ENCODE measurements at places on chromosomes 2 and 18.

GRCh38 chr18:24421831-24422230 is 4.6 kb upstream of the IMPACT start:
- no peak for DNase-seq

- DNase-seq, result no peak
Measured at GRCh38 chr2:49028101-49028500, 126.2 kb downstream of the FSHR start.

DNA sequence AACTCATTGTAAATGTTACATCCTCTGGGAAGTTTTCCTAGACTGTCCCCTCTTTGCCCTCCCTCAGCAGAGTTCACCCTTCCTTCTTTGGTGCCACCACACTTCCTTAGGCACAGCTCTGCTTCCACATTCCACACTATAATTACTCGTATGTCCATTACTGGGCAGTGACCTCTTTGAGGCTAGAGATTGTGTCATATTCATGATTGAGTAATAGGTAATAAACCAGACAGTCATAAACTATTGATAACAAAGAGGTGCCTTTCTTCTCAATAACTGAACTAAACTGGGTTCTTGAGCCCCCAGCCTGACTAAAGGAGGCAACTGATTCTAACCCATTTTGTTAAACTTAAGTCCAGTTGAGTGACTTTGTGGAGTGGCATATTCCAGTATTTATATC is 28.3 kb downstream of the MYO3B start:
- no peak for DNase-seq

DNA sequence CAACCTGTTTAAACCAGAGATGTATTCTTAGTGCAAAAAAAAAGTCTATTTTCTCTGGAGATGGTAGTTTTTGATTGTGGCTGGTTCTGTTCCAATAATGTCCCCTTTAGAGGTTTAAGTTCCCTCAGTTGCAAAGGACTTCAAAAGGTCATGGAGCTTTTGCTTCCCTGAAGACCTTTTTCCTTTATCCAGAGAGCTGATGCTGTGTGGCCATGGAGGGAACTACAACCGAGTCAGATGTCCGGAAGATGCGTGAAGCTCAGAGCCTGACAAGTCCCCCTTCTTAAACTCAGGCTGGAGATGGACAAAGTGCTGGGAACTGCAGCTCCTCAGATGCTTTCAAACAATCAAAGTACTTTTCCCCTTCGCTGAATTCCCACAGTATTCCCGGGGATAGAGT is 176.1 kb downstream of the TMEM18 start:
- DNase-seq, result no peak

DNA sequence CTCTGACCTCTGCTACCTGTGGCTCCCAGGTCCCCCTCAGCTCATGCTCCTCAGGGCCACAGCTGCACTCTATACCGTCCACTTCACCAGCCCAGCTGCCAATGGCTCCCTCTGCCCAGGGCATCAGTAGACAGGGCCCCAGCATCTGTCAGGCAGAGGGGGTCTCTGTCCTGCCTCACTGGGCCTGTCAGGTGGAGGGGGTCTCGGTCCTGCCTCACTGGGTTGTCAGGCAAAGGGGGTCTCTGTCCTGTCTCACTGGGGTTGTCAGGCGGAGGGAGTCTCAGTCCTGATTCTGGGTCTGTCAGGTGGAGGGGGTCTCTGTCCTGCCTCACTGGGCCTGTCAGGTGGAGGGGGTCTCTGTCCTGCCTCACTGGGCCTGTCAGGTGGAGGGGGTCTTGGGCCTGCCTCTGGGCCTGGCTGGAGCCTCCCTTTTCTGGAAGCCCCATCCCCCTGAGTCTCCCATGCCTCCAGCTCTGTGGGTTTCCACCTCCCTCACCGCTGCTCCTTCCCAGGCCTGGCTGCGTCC is 19.9 kb downstream of the SNORC start:
- DNase-seq, result no peak

DNA sequence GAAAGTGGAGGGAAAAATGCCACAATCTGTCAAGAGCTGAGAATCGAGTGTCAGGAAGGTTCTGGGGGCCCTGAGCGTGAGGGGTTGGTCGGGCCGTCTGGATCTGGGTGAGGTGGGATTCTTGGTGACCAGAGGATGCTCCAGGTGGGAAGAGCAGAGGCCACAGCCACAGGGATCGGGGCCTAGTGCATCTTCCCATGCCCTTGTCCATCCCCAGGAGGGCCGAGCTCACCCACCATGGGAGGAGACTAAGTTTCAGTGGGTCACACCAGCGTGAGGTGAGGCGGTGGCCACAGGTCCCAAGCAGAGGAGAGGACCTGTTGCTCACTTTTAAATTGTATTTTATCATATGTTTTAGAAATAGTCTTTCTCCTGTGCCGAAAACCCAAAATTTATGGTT is 70.0 kb downstream of the TMEM18 start:
- DNase-seq, result no peak

- DNase-seq, result no peak
Measured at GRCh38 chr2:22697054-22697788, 687.8 kb upstream of the KLHL29 start.

- no peak for DNase-seq
Measured at GRCh38 chr2:85772841-85773491, 19.2 kb downstream of the ATOH8 start.

- no peak for DNase-seq
Measured at GRCh38 chr2:3278521-3279218, 98.9 kb downstream of the EIPR1 start.

DNA sequence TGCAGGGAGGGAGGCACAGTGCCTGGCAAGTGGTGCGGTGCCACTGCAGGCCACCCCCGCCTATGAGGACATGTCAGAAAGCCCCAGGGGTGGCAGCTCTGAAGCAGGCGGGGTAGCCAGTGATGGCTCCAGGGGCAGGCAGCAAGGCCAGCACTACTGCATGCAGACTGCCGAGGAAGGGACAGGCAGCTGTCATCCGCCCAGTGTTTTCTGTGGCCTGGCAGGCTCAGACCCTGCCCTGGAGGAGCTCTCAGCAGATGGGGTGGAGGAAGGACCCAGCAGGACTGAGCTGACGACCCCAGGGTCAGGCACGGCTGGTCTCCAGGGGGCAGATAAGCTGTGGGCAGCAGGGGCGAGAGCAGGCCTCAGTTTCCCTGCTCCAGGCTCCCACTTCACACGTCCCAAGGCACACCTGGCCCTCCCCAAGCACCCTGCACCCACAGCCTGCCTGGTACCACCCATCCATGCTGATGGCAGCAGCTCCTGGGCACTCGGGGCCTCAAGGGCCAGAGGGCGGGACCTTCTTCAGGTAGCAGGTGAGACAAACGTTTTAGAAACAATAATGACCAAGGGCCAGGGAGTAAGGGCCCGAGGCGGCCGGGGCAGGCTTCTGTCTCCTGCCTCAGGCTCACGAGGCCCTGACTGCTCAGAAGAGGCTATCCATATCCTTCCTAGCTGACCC is 48.5 kb downstream of the HS6ST1 start:
- DNase-seq, result no peak

DNA sequence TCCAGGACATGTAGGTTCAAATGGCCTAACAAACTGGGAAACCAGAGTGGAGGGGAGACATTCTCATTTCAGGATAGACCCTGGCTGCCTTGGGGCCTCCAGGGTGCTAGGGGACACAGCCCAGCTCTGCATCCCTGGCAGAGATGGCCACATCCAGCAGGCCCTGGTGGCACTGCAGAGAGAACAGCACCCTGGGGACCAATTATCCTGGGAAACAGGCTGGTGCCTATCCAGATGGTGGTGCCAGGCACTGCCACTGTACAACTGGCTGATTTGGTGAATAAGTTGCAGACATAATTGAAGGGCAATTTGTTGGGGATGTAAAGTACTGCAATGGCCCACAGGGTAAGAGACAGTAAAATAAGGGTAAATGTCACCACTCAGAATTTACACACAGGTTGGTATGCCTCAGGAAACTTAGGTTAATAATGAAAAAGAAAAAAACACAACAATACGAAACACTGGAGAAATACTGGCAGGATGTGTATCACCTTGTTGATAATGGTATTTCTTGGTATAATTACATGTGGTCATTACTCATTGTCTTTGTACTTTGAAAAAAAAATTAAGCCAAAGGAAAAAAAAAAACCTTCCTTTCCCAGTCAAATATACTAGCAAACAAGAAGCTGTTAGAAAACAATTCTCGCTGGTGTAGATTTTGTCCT is 12.8 kb upstream of the SFTPB start:
- DNase-seq, result no peak

GRCh38 chr18:32613821-32614220 is 143.1 kb upstream of the GAREM1 start:
- no peak for DNase-seq

DNA sequence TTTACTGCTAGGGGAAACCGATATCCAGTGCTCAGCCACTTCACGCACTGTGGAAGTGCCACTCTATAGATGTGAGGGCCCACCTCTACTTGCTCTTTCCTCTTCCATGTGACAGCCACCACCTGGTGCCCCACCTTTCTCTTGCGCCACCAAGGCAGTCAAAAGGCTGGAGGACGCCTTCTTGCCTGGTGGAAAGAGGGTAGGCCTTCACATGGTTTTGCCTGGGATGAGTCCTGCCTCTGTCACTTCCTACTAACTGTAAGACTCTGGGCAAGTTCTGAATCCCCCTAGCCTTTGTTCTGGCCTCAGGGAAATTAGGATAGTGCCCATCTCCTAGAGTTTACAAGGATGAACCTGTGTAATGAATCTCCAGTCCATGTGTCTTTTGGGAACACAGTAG is 66.1 kb upstream of the ODC1 start:
- no peak for DNase-seq

DNA sequence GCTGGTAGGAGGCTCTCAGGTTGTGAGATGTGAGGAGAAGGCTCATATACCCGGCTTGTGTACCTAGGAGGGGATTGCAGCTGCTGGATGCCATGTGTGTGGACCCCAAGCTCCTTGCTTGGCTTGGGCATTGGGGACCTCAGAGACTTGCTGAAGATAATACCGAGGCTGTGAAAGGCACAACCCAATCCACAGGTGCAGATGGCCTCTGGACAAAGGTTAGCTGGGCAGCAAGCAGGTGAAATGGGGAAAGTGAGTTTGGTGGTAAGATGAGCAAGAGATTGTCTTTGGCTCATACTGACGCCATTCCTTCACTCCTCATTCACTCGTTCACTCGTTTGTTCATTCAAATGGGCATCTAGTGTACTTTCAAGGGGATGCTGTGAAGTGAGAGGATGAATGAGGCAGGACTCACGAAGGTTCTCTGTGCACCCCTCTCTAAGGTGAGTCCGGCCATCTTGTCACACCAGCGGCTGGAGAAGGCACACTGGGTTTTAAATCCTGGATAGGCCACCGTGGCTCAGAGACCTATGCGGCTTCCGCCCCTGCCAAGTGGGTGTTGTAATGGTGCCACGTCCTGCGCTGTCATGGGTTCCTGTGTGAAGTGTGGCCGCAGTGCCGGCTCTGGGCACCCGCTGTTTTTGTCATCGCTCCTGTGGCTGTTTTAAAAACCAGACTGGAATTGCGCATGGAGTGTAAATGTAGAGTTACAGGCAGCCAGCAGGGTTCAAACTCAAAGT is 13.7 kb downstream of the FBLN7 start:
- DNase-seq, result no peak

DNA sequence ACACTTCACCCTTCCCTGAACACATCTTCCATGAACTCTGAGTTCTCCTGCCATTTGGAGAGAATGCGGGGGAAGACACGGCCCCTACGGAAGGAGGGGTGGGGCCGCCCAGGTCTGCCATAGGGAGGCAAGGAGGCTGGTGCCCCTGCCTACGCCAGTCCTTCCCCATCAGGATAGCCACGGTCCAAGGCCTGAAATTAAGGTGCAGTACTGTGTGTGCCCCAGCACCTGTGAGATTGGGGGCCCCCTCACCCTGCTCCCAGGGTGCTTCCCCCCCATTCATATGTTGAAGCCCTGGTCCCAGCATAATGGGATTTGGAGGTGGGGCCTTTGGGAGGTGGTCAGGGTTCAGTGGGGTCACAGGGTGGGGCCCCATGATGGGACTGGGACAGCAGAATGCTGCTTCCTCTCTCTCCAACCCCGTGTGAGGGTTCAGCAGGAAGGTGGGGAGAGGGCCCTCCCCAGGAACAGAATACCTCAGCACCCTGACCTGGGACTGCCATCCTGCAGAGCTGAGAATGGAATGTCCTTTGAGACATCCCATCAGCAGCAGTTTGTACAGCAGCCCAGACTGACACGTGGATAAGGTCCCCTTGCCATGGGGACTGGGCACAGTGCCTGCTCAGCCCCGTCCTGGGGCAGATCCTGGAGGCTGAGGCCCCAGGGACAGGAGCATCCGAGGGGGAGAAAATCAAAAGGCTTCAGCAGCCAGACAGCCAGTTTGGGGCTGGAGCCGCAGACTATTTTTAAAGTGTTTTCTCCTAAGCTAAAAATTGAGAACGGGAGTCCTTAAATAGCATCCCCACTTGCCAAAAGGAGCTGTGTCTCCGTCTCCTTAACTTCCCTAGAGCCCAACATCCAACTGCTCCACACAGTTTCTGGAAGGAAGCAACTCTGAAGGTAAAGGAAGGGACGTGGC is 105.1 kb downstream of the NDUFA10 start:
- no peak for DNase-seq

DNA sequence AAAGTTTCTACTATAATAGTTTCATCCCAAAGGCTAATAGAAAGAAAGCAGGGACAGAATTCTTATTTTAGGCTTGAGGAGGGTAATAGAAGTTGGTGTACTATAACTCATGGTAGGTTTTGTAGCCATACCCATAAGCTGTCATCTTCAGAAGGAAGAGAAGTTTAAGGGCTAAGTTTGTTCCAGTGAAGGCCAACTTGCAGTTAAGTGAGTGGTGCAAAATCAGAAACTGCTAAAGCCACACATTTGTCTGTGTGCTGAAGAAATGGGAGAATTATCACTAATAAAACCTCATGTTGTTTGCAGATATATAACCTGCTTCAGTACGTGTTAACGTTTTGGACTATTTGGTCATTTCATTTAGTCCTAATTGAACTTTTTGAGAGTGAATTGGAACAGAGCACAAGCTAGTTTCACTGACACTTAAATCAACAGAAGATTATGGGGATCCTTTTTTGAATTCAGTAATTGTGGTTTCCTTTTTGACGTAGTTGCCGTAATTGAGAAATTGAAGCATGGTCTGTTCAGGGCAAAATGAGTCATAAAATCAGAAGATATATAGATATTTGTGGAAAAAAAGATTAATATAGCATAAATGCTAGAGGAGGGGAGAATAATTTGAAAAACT is 69.1 kb downstream of the PHLPP1 start:
- DNase-seq, result no peak

DNA sequence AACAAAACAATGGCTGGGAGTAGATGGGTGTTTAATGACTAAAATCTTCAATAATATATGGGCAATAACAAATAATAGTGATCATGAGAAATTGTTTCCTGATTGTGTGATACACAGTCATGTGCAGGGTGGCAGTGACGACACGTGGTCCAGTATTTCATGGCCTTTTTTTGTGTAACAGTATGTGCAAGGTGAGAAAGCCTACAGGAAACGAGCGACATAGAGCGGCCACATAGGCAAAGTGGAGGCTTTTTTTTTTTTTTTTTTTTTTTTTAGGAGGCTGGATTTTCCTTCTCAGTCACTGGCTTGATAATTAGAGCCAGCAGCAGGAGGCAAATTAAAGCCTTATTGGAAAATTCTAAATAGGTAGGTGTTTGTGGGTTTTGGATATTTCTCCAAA is 123.7 kb downstream of the MYO3B start:
- no peak for DNase-seq

DNA sequence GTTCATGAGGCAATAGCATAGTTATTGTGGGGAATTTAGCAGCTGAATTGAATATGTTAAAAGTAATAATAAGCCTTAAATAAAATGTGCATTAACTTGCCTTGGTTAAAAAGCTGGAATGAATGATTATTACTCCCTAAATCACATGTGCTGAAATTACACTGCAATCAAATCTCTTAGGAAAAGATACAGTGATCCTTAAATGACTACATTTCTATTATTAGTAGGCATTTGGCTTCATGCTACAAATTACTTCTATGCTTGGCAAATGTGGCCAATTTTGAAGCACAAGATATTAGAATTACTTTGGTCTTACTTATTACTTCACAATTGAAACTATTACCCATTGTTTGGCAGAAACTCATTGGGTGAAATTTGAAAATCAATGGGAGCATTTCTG is 5.4 kb downstream of the RND3 start:
- DNase-seq, result no peak
